ENCODE measurements at places on chromosomes 4 and X.

DNA sequence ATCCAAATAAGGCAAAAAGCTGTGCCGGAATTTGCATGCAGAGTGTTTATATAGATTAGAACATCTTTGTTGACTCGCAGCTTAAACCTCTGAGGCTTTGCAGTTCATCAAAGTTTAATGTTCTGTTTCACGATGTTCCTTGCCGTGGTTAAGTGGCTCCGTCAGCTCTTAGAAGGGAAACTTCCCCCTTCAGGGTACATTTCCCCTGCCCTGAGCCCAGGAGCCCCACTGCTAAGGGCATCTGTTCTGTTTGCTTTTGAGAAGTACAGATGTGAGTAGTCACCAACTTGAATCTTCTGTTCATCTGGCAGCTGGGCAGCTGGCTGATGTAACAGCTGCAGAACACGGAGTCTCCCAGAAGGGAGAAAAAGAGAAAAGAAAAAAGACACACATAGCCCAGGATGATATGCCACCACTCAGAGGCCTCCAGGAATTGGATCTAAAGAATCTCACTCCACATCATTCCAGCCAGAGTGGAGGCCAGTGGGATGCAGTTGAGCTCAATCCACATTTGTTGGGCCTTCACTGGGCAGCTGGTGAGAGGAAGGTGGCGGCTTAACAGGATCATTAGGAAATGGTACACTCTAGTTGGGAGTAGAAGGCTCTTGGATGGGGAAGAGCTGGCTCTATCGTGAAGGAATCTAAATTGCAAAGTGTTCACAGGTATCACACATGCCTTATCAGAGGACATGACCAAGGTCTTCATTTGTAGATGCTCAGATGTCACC lies 178.7 kb upstream of the RBPJ start:
- no peak for DNase-seq

- no peak for DNase-seq
Measured at GRCh38 chrX:116841290-116841689, 378.5 kb upstream of the CT83 start.

GRCh38 chrX:48957477-48957826 lies at the start of gene OTUD5:
Gene OTUD5, minus strand, starts transcription at chrX:48957607. Its CDS starts 37 bp downstream, at chrX:48957570.
- DNase-seq, result peak; percentile 52

DNA sequence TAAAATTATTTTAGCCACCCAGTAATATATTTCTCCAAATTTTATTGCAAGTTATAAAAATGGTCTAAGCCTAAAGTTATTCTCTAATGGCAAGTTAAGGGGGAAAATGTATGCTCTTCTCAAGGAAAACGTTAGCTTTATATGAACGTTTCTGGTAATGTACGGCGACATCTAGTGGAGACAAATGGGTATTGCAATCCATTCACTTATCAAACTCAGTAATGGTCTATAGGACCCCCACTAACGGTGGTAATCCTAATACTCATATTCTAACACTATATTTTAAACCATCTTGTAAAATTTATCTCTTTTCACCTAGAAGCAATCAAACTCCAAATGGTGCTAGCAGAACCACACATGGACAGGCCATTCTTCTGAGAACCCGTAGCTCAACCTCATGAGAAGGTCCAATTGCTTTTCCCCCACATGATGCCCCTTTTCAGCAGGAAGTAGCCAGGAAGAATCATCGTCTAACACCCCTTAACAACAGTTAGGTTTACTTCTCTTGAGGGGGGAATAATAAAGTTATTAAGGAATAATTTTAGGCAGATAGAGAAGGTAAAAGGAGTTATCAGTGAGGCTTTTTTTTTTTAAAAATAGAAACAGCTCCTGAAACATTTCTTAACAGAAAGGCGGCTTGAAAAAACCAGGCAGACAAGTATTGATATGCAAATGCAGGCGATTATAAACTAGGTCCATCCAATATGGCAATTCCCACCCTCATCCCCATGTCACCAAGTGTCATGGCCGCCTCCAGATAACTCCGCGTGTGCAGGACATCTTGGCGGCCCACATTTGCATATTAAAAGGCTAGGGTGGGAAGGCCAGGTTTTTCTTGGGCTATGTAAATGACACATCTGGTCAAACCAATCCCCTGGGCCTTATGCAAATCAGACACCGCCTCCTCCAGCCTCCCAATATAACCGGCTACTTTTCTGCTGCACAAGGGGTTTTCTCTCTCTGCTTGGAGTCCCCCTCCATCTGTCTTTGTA lies 35.0 kb downstream of the NUDT11 start:
- DNase-seq, result no peak

- no peak for DNase-seq
Measured at GRCh38 chrX:27163236-27163635, 299.9 kb downstream of the PPP4R3C start.

- DNase-seq, result no peak
Measured at GRCh38 chr4:117831060-117831683, 203.1 kb upstream of the NDST3 start.

GRCh38 chrX:34288782-34289181 lies 156.7 kb upstream of the FAM47A start:
- no peak for DNase-seq

- no peak for DNase-seq
Measured at GRCh38 chr4:139760567-139760966, 94.9 kb downstream of the MGST2 start.

DNA sequence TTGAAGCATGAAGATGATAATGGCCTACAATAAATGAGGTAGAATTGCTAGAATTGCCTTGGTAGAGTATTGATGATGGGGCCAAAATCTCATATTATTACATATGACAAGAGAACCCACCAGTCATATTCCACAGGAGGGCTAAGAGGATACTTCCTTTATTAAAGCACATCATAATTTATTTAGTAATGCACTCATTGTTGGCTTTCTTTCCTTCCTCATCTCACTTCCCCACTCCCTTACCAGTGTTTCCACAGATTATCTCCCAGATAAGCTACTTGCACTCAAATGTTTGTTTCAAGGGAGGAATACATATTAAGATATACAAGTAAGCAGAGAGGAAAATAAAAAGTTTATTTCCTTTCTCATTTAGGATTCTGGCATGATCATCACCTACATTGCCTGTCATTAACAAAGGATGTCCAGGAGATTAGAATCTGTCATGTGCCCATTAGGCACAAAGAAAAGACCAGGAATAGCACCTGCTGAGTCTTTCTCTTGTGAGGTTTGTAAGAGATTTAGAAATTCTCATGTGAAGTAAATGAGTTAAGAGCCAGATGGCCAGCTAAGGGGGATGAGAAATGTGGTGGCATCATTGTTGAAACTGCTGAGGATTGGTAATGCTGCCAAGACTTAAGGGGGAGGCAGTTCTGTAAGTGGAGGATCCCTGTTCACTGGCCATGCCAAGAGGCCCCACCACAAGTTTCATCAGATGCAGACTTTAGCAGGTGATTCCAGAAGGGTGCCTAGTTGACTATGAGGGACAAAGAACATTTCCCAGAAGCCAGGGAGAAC lies 52.4 kb upstream of the PRDM8 start:
- DNase-seq, result no peak

GRCh38 chr4:186704057-186704456 lies 19.6 kb downstream of the FAT1 start:
- DNase-seq, result no peak

DNA sequence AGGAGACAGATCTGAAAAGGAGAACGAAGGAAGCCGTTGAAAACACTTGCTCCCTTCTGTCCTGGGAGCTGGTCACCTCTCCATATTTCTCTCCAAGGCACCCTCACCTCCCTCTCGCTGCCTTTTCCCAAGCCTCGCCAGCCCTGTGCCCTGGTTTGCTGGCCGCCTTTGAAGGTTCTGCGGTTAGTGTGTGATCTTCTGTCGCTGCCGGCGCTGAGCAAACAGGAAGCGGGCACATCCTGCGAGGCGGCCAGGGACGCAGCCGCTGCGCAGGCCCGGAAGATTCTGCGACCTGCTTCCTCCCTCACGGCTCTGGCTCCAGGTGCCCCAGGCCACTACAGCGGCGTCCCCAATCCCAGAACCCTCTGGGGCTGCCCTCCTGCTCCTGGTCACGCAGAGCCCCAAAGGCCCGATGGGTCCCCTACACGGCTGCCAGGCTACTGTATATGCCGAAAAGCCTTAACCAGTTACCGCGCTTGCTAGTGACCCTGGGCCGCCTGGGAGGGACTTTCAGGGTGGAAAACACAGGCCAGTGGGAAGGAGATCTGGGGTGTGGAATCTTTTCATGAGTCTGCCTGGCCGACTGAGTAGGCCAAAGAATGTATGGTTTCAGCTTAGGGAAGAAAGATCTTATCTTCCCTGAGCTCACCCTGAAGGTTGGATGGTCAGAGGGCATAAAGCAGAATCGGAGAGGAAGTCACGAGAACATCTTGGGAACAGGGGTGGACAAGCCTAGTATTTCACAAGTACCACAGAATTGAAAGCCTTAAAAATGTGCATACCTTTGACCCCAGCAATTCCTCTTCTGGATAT lies 2.3 kb upstream of the SASH3 start:
- no peak for DNase-seq

- no peak for DNase-seq
Measured at GRCh38 chr4:74447636-74448233, 2.8 kb downstream of the AREG start.

DNA sequence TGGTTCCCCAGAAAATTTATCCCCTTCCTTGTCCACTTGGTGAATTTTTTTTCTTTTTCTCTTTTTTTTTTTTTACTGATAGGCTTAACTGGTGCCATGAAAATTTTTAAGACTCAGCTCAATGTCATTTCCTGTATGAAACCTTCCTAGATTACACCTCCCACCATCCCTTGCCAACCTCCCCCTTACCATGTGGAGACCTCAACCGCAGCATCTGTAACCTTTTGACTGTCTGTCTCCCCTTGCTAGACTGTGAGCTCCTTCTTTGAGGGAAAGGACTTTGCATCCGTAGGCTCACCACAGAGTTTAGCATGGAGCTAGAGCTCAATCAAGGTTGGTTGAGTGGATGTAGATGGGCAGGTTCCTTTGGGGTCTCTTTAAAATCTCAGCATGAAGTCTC lies 5.2 kb upstream of the PGRMC1 start:
- no peak for DNase-seq

All from stimulated activated CD4-positive, alpha-beta T cell treated with anti-CD3 and anti-CD28 coated beads, TNF-alpha, amount 100 ng/mL, for 4 hours (primary cell).